ENCODE measurements at places on chromosomes 4 and X. TPM values are rescaled to one million over a fixed set of nuclear protein-coding genes. Genes with fewer than 3 reads are reported as not detected.
A peak's percentile ranks its signal among the peaks of the same experiment; 100 is the strongest.

DNA sequence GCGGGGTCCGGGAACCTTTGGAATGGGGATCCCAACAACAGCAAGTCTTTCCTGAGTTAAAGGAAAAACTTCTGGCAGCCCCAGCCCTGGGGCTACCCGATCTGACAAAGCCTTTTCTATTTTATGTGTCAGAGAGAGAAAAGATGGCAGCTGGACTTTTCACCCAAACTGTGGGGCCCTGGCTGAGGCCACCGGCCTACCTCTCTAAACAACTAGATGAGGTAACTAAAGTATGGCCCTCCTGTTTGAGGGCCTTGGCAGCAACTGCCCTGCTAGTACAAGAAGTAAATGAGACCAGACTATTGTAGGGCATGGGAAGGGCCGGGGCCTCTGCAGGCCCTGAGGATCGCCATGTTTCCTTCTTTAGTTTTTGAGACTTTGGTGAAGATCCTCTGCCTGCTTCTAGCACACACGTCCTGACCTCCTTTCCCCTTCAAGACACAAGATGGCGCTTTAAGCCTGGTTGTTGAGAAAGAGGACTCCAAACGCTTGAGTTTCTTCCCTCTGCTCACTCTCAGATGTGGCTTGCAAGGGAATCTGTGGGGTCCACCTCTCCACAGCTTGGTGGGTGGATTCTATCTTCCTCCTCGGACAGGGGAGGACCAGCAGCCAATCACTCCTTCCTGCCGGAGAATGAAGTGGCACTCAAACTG, 18.5 kb upstream of the DRD5 start:
- DNase-seq: no peak

CACNA1F gene
- 0.08 TPM for total RNA-seq

DNA sequence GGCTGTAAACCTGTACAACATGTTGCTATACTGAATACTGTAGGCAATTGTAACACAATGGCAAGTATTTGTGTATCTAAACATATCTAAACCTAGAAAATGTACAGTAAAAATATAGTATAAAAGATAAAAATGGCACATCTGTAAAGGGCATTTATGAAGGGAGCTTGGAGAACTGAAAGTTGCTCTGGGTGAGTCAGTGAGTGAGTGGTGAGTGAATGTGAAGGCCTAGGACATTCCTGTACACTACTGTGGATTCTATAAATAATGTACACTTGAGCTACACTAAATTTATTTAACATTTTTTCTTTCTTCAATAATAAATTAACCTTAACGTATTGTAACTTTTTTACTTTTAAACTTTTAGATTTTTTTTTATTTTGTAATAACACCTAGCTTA, 5.0 kb upstream of the SHROOM4 start:
- DNase-seq: no peak

- peak; percentile 15 for DNase-seq
These were observed 339.3 kb downstream of the MID1IP1 start for GRCh38 chrX:39140581-39140980.

- no peak for DNase-seq
These were observed 45.8 kb downstream of the AREG start for GRCh38 chr4:74490736-74491135.
